ENCODE measurements at places on chromosomes 5 and 9.
A peak's percentile ranks its signal among the peaks of the same experiment; 100 is the strongest.

- no peak for DNase-seq
Observed at GRCh38 chr9:11962327-11962726, 730.9 kb upstream of the TYRP1 start.

GRCh38 chr9:136112541-136112940, 6.1 kb downstream of the TMEM250 start:
- DNase-seq: no peak

DNA sequence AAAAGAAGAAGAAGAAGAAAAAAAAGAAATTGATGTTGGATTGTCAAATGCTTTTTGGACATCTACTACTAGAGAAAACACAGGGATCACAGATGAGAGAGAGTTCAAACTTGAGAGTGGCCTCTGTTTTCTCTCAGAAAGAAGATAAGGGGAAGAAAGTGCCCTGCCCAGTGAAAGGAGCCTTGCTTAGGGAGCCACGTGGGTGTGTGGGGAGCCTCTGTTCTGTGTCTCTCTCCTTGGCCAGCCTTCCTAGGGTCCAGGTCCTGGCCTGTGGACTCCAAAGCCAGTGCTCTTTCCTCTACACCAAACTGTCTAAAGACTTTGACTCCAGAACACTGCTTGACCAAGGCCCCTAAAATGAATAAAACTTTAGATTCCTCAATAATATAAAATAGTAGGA, 22.0 kb upstream of the COL15A1 start:
- no peak for DNase-seq

DNA sequence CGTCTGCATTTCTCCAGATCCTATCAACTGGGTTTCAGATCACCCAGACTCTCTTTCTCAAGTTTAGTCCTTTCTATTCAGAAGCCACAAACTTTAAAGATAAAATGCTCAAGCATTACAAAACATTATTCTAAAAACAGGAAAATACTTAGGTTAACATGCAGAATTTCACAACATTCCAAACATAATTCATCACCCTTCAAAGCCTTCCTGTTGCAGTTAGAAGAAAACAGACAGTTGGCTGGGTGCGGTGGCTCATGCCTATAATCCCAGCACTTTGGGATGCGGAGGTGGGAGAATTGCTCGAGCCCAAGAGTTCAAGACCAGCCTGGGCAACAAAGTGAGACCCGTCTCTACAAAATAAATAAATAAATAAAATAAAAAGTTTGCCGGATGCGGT, 7.7 kb upstream of the OCLN start:
- DNase-seq: no peak

DNA sequence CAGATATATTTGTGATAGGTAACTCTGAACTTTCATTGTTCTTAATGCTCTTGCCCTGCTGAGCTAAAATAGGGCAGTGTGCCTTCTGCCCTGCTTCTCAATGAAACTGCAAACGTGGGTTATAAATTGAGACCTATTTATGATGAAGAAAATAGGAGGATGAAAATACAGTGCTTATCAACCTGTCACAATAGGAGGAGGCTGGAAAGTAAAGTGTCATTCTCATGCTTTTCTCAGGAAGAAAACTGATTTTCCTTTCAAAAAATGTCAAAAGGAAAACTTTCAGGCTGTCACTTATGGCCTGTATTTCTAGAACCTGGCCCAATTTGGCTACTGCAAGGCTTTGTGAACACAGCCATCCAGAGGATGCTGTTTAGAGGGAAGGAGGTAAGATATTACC, 130.3 kb upstream of the TUSC1 start:
- DNase-seq: no peak

DNA sequence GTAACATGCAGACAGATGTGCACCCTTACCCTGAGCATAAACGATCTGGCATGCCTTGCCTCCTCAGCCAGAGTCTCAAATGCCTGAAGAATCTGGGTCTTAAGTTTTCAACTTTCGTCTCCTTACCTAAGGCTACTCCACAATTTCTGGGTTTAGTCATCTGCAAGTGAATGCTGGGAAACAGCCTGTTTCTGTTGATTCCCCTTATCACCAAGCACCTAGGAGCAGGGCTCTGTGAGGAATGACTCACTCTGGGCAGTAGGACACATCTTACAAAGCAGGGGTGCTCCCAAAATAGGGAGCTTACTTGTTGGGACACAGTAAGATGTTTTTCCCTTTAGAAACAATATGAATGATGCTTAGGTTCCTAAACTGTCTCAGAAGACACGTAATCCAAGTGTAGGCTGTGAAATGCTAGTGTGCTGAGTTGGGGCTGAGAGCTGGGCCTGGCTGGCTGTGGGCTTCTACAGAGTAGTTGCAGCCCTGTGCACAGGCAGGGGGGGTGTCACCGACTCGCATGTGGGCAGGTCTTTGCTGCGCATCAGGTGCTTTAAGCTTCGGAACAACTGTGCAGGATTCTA, 58.0 kb downstream of the DAP start:
- no peak for DNase-seq

DNA sequence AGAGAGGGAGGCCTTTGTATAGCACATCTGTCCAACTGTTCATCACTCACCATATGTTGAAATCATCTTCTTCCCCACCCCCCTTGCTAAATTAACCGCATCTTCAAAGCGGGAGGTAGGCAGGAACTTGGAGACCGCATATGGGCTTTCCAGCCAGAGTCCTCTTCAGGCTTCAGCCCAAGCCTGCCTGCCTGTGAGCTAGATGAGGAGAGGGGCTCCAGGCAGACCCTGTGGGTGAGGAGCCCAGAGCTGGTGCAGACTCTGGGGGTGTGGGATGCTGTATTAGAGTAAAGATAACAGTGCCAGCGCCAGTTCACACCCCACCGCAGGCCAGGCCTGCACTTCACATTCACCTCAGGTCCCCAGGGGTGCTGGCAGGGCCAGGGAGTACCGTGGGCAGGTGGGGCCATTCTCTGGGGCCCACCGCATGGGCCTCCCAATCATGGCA, 16.2 kb downstream of the PRRC2B start:
- no peak for DNase-seq

DNA sequence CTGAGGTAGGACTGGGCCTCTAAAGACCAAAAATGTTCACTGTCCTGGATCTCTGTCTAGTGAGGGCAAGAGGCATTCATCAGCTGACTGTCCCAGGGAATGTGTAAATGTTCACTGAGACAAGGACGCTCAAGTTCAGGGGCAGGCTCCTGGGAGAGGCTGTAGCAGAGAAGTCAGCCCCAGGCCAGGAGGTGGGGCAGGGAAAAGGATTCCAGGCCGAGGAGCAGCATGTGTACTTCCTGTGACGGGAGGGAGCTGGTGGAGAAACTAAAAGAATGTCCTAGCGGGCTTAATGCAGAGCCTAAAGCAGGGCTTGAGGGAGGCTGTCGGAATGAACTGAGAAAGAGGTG, 205.8 kb downstream of the GABBR2 start:
- no peak for DNase-seq

GRCh38 chr9:130698514-130698913, 4.9 kb downstream of the EXOSC2 start:
- DNase-seq: no peak

- no peak for DNase-seq
Observed at GRCh38 chr5:145917288-145917687, 19.1 kb upstream of the SH3RF2 start.

DNA sequence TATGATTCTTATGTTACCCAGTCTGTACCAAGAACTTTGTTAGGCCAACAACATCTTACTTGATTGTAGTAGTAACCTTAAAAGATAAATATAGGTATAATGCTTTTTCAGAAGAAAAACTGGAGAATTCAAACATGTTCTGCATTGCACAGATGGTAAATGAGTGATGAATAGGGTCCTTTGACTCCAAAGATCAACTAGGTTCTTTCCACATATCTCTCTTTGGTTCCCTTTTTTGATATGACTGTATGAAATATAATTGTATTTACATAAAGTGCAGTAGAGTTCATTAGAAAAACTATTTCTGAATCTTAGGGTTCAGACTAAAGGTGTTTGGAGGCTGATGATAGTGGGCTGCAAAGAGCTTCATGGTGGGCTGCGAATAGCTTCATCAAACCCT, 150.5 kb upstream of the CDKN2B start:
- no peak for DNase-seq

- no peak for DNase-seq
Observed at GRCh38 chr5:93072831-93073459, 508.1 kb downstream of the NR2F1-AS1 start.

DNA sequence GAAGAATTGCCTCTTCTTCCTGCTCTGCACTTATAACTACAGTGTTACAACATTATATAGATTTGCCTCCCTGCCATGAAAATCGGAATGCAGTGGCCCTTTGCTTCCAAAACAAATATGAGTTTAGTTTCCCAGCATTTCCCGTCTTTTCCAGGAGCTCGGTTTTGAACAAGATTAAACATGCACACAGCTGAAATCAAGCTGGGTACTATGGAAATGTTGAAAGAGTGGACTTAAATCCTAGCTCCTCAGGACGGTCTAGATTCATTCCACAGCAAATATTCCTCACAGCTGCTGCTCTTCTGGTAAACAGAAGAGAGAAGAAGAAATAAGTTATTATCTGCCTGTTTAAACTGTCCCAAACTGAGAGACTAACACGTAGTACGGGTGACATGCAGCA, 161.4 kb downstream of the PIK3R1 start:
- DNase-seq: no peak

GRCh38 chr5:96822686-96823459, 15.1 kb upstream of the ERAP1 start:
- no peak for DNase-seq

GRCh38 chr9:134374301-134375010, 48.2 kb downstream of the RXRA start:
- DNase-seq: no peak

DNA sequence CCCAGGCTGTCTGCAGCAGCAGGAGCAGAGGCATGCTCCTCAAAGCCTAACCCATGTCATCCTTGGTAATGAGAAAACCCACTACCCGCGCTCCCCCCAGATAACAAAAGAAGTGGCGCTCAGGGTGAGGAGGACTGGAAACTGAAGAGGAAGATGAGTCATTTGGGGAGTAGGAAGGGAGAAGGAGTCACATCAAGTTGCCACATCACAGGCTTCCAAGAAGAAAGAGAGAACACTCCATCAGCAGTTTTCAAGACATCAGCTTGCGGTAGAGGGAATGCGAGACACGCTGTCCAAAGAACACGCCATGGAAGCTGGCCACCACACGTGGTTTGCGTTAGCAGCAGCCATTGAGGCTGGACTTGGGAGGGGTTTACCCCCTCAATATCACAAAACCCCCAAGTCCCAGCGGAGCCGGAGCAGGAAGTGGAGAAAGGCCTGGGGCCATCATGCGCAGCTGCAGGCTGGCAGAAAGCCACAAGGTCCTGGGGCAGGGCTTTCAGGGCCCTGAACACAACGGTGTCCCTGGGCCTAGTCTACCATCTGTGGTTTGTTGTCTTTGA, 41.5 kb downstream of the SH3PXD2B start:
- DNase-seq: no peak

- DNase-seq: no peak
Observed at GRCh38 chr5:1779021-1779680, 20.5 kb downstream of the MRPL36 start.

DNA sequence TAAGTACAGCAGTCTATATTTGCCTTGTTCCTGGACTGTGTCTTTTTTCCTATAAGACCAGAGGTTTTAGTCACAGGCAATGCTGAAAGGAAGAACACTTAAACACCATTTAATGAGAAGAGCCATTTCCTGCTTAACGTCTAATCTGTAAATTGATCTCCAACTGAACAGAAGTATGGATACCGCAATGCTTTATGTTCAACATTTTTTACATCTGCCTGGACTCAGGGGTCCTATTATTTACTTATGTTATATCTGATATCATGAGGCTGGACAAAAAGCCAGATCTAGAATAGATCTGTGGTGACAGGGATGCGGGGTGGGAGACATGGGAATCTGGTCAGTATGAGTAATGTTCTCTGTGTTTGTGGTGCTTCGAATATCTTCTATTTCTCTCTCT, 334.6 kb upstream of the MPDZ start:
- DNase-seq: no peak

DNA sequence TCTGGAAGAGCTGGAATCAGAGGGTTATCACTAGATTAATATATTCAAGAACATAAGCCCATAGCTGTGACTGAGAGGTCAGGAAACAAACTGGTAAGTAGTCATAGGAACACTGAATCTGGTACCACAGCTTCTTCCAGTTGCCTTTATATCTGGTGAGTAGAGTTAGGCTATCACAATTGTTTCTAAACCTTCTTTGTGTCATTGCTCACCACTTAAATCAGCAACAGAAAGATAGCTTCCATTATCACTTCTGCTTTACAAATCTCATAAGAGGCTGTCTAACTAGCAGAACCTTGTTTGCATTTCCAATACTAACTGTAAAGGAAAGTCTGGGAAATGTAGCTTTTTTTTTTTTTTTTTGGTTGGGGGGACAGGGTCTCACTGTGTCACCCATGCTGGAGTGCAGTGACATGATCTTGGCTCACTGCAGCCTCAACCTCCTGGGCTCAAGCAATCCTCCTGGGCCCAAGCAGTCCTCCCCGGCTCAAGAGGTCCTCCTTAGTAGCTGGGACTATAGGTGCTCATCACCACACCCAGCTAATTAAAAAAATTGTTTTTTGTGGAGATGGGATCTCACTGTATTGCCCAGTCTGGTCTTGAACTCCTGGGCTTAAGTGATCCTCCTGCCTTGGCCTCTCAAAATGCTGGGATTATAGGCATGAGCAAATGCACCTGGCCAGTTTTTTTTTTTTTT, 22.0 kb downstream of the CDC42SE2 start:
- DNase-seq: no peak

DNA sequence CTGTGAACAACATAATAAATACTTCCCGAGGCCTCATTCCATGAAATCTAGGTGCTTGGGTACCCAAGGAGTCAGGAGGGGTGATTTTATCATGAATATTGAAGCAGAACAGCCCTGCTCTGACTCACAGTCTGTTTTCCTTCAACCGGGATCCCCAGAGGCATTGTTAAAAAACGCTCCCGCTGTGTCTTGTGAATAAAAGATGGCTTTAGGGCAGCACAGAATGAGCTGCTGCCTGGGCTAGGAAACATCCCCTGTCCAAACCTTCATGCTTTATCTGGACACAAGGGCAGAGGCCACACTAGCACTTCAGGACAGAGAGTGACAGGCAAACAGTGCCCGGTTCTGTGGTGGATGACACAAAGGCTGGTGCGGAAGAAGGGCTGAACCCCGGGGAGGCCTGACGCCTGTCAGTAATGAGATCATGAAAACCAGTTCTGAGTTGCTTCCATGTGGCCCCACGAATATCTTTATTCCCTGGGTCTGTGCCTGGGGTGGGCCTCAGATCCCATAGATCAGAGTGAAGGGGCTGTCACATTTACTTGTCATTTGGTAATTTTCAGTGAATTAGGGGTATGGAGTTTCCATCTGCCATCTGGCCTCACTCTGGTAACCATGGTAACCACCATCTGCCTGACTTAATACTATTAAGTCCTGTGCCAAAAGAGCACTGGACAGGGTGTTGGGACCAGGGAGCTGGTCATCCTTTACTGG, 2.6 kb downstream of the IGFBPL1 start:
- DNase-seq: peak; percentile 80

GRCh38 chr9:89686126-89686525, 81.3 kb downstream of the GADD45G start:
- no peak for DNase-seq

- DNase-seq: no peak
Observed at GRCh38 chr5:172606156-172606785, 34.8 kb upstream of the NEURL1B start.

All from neuronal stem cell (in vitro differentiated cells).